ENCODE measurements at places on chromosomes 16 and 17. TPM values are rescaled to one million over a fixed set of nuclear protein-coding genes. Genes with fewer than 3 reads are reported as not detected.
A peak's percentile ranks its signal among the peaks of the same experiment; 100 is the strongest.

DNA sequence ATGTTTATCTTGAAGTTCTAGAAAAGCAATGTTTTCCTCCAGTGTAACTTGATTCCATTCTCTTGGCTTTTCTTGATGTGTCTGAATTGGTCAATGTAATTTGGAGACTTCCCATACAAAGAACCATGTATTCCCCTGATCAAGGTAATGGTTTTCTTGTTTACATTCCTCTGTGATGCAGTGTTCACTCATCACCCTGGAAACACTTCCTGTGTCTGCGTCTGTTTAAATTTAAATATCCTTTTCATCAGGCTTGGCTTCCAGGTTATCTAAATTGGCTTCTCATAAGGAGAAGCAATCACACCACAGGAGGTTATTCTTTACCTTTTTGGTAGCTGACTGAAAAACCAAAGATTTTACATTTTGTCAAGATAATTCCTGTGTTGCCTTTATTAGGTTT lies 237.3 kb upstream of the WSCD1 start:
- ATAC-seq: no peak

- ATAC-seq: no peak
Observed at GRCh38 chr17:78991017-78991738, 11.5 kb upstream of the LGALS3BP start.

DNA sequence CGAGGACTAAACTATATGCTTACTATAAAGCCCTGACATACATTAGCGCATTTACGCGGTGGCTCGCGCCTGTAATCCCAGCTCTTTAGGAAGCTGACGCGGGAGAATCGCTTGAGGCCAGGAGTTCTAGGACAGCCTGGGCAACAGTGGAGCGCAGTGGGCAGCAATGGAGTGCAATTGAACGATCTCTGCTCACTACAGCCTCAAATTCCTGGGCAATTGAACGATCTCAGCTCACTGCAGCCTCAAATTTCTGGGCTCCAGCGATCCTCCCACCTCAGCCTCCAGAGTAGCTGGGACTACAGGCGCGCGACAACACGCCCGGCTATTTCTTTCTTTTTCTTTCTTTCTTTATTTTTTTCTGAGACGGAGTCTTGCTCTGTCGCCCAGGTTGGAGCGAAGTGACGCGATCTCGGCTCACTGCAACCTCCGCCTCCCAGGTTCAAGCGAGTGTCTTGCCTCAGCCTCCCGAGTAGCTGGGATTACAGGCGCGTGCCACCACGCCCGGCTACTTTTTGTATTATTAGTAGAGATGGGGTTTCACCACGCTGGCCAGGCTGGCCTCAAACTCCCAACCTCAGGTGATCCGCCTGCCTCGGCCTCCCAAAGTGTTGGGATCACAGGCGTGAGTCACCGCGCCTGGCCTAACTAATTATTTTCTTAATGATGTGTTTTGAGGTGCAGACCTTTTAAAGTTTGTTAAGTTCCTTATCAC lies 506 bp upstream of the COG7 start:
- peak; percentile 14 for ATAC-seq

- ATAC-seq: no peak
Observed at GRCh38 chr17:2695961-2696760, 15.4 kb downstream of the CLUH start.

- ATAC-seq: peak; percentile 18
Observed at GRCh38 chr16:54934481-54935265, 4.0 kb downstream of the IRX5 start.

DNA sequence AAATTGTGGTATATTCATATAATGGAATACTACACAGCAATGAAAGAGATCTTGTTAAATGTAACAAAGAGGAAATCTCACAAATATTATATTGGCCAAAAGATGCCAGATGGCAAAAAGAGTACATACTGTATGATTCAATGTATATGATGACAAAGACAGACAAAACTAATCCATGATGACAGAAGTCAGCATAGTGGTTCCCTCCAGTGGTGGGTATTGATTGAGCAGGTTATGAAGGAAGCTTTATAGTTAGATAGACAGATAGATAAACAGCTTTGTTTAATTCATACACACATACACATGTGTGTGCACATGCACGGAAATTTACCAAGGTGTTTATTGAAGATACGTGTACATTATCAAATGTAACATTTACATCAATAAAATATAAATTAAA lies 74.4 kb upstream of the SMIM36 start:
- no peak for ATAC-seq

- no peak for ATAC-seq
Observed at GRCh38 chr16:49416001-49416675, 42.5 kb downstream of the C16orf78 start.

GRCh38 chr17:18932360-18933055 lies 19.5 kb upstream of the SLC5A10 start:
- ATAC-seq: no peak

GRCh38 chr16:53159781-53160436 lies 105.1 kb downstream of the CHD9 start:
- peak; percentile 61 for ATAC-seq

DNA sequence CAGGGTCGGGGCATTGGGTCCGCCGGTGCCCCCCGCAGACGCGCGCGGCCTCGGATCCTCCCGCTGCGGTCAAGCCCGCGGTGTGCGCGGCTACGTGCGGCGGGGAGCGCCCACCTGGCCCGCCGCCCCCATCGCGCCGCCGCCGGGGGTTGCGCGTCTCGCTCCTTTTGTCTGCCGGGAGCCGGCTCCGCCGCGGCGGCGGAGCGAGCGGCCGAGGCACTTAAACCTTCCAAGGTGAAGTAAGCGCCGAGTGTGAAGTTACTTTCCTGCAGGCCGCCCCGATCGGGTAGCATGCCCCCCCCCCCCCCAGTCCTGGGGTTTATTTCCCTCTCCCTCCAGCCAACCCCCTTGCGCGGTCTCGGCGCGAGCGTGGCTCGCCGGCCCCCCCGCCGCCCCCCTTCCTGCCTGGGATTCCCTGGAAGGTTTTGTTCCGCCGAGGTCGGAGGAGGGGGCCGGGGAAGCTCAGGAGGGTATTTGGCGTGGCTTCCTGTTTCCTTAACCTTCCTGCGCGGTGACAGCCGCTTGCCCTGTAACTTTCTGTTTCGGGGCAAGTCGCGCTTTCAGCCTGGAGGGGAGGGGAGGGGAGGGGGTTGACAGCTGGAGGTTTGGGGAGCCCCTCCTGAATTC lies 56.6 kb upstream of the GSE1 start:
- ATAC-seq: no peak

DNA sequence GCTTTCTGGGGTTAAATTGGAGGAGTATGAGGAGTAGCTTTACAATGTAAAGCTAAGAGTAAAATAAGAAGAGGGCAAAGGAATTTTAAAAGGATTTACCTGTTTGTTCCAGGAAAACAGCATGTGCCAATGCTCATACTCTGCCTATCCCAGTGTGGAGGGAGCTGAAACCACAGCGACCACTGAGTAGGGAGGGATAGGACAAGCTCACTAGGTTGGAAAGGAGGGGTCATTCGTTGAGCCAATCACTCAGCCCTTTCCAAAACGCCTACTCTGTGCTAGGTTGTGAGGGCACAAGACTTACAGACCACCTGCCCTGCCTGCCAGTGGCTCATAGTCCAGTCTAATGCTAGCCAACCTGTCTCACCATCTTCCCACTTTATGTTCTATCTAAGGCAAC lies 1.1 kb upstream of the DNAJC7 start:
- ATAC-seq: no peak

- no peak for ATAC-seq
Observed at GRCh38 chr17:36945959-36946725, 2.6 kb upstream of the AATF start.

DNA sequence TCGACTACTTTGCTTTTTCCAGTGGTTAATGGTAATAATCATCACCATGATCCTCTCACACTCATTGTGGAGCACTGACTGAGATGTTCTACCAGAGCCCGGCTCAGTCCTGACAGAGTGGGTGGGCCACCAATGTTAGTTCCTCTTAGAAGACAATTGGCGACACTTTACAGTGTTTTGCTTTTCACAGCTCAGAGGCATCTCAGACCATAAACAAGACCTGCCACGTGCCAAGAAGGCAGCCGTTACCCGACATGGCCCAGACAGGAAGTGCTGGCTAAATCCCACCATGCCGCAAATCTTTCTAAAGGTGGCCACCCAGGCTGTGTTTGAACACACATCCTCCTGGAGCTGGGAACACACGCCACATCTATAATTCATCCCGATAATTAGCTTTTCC lies 103.7 kb downstream of the XYLT1 start:
- no peak for ATAC-seq

GRCh38 chr17:7133424-7133823 lies 18.8 kb upstream of the ASGR2 start:
- ATAC-seq: no peak

GRCh38 chr16:84973776-84974523 lies 37.4 kb downstream of the ZDHHC7 start:
- no peak for ATAC-seq

DNA sequence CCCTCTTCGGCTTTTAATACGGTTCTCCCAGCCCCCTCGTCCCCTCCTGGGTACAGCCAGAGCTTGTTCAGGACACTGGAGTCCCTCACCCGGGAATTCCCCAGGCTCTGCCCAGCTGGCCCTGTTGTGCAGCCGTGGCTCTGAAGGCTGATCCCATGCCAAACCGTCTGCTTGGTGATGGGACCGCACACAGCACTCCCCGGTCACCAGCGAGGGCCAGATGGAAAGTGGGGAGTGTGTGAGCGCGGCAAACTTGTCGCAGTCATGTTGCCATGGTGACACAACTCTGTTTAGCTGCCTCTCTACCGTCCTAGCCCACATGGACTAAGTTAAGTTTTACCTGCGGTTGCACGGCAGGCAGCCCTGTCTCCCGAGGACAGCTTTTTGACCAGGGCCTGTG lies 107.9 kb downstream of the RAP1GAP2 start:
- ATAC-seq: peak; percentile 76

- ATAC-seq: no peak
Observed at GRCh38 chr16:87851601-87852000, 17.7 kb downstream of the SLC7A5 start.

Gene GCGR
- not detected for total RNA-seq

Gene CA5A
- not detected for total RNA-seq

Gene NOD2
- total RNA-seq: 0.32 TPM

Gene GJD3
- total RNA-seq: 0.67 TPM

Gene TBC1D3K
- not detected for total RNA-seq

Gene SLC5A2
- 0.75 TPM for total RNA-seq

Gene PYY
- not detected for total RNA-seq

Gene CLDN9
- total RNA-seq: 0.32 TPM

Gene EDC4
- 51.1 TPM for total RNA-seq
